ENCODE measurements at places on chromosomes 11 and 22.

GRCh38 chr11:47532597-47533213, 20.2 kb downstream of the CELF1 start:
- no peak for DNase-seq

DNA sequence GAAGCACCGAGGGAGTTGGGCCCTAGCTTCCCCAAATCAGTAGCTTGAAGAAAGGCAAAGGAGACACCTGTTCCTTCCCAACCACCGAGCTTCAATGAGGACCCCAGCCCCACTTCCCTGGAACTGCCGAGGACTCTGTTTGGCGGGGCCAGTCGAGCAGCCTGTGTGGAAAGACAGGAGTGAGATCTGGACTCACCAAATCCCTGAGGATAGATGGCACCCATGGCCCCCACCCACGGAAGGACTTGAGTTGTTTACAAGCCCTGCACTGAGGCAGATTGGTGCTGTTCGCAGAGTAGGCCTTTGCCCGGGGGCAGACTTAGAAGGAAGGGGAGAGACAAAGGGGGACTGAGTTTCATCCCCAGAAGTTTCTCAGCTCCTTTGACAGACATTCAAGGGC, 64.6 kb downstream of the FEZ1 start:
- no peak for DNase-seq

DNA sequence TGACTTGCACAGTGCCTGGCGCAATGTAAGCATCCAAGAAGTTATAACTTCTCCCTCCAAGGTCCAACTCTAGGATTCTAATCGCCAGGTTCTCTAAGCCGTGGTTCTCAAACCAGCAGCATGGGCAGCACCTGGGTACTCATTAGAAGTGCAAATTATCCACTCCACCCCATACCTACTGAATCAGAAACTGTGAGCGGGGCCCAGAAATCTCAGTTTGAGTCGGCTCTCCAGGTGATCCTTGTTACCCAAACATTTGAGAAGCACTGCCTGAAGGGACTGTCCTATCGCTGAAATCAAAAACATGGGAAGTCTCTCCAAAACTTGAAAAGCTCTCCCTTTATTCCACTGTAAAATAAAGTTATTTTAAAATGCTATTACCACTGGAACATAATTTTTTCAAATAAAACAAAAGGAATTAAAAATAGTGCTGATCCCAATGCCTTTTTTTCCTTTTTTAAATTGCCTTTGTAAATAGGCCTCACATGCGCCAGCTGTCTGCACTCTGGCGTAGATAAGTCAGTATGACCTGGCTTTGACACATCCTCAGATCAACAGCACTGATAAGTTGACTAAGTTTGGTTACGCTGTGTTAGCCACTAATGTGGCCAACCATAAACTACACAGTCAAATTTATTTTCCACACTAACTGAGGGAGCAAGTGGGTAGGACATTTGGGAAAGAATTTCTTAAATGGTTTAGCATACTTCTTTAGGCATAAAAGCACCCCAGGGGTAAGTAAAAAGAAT, 8.4 kb upstream of the CTR9 start:
- no peak for DNase-seq

DNA sequence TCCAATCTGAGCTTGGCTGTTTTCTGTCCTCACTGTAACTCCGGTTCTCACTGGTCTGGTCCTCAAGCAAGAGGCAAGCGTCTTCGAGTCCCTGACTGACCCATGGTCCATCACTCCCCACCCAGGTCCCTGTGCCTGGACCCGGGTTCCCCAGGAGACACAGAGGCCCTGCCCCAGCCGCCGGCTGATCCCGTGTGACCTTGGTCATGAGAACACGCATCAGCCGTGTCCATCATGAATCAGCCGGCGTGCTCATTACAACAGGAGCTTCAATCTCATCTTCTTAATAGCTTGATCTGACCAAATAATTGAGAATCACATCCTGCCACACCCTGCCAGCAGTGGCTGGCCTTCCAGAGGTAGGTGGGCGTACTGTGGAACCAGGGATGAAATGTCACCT, 545.1 kb downstream of the BRD1 start:
- no peak for DNase-seq

DNA sequence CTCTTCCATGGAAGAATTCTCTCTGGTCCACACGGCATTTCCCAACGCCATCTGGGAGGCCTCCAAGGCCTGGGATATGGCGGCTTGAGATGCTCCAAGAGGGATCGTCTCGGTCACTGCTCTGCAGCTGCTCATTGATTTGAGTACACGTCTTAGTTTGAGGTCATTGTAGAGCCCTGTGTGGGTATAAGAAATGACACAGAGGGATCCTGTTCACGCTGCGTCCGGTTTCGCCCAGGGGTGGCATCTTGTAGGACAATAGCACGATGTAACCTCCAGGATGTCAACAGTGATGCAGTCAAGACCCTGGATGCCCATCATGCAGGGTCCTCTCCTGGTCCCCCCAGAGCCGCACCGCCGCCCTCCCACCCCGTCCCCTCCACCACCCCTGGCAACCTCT, 564.6 kb downstream of the BRD1 start:
- no peak for DNase-seq

DNA sequence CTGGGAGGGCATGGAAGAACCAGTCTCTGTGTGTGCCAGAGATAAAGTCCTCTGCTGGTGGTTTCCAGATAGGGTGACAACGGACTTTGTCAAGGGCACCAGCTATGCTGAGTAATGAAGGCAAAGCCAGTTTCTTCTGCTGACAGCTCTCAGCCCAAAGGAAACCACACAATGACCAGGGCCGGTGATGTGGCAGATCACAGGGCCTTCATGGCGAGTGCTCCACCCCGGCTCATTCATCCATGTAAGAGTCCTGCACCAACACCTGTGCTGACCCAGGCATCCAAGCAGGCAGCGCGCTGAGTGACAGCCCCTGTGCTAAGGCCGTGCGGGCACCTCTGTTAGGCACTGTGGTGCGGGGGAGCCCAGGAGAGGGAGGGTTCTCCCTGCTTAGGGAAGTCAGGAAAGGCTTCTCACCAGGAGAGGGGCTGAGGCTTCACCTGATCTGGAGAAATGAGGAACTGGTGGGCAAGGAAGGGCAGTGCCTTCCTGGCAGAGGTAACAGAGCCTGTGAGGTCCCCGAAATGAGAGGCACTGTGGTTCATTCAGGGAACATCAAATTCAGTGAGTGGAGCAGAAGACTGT, 33.8 kb downstream of the TP53I11 start:
- no peak for DNase-seq

GRCh38 chr11:105592035-105592434, 17.8 kb upstream of the GRIA4 start:
- DNase-seq = no peak

DNA sequence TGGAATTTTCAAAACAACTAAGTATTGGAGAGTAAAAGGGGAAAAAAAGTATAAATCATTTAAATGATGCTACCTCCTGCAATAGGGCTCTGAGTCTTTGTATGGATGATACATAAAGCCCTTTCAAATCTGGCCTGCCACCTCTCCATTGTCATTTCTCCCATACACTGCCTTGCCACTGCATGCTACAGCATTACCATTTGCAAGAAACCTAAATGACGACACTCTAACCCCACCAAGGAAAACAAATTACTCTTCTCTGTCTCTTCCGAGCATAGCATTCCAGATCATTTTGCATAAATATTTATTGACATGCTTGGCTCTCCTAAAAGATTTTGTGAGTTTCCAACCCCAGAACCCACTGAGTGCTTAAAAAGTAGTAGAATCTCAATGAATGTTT, 34.5 kb upstream of the PRSS23 start:
- no peak for DNase-seq

DNA sequence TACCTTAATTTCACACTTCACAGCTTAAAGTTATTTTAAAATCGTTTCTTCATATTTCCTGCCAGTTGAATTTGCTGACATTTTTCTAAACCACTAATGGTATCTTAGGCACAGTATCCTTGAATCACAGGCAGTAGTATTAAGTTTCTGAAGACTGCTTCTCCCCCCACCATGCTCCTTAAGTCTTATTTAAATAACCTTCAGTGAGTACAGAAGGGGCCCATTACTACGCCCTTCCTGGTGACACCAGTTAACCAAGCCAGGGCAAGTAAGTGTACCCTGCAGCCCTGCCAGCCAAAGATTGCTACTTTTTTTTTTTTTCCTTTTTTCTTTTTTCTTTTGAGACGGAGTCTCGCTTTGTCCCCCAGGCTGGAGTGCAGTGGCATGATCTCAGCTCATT, 19.9 kb downstream of the KDM2A start:
- no peak for DNase-seq

- DNase-seq = no peak
These were observed 40.1 kb downstream of the TRIM66 start for GRCh38 chr11:8642196-8642841.

GRCh38 chr11:131811383-131811782, 441.0 kb downstream of the NTM start:
- DNase-seq = no peak

DNA sequence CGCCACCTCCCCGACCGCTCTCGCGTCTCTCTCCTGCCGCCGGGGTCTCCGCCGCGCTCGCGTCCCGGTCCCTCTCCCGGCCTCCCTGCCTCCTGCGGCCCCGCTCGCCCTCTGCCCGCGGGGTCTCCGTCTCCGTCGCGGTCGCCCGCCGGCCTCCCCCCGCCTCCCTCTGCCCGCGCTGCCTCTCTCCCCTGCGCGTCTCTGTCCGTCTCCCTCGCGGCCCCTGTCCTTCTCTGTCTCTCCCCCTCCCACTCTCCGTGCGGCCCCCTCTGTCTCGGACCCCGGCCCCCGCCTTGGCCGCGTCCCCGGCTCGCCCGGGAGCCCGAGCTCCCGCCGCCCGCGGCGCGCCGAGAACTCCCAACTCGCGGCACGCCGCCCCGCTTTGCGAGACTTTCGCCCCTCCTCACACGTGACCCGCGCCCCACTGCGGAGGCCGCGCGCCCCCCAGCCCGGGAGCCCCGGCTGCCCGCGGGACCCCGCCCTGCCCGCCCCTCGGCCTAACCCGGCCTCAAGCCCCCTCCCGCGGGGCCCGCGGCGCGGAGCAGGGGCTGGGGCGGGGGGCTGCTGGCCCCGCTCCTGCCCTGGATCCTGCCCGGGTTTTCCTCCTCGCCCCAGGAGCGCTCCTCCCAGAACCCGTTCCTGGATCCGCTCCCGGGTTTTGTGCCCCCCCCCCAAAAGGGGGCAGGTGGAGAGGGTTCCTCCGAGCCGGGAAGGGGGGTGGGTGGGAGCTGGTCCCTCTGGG, 702 bp upstream of the KCNJ4 start:
- peak; percentile 43 for DNase-seq

- no peak for DNase-seq
These were observed 40.2 kb downstream of the EP300 start for GRCh38 chr22:41132550-41132949.

DNA sequence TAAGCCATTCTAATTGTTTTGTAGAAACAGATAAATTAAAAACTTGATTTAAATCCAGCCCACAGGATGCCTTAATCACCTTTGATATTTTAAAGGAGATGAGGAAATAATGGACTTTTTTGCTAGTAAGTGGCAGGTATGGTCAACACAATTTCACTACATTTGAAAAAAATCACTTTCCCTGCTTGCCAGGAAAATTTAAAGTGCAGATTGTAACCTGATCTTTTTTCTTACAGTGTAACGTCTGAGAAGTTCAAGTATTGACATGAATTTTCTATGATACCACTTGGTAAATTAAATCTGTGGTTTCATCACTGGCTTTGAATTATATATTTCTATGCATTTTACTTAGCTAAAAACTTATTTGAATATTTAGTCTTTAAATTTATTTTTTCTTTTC, 65.3 kb downstream of the ARHGEF12 start:
- DNase-seq = no peak

DNA sequence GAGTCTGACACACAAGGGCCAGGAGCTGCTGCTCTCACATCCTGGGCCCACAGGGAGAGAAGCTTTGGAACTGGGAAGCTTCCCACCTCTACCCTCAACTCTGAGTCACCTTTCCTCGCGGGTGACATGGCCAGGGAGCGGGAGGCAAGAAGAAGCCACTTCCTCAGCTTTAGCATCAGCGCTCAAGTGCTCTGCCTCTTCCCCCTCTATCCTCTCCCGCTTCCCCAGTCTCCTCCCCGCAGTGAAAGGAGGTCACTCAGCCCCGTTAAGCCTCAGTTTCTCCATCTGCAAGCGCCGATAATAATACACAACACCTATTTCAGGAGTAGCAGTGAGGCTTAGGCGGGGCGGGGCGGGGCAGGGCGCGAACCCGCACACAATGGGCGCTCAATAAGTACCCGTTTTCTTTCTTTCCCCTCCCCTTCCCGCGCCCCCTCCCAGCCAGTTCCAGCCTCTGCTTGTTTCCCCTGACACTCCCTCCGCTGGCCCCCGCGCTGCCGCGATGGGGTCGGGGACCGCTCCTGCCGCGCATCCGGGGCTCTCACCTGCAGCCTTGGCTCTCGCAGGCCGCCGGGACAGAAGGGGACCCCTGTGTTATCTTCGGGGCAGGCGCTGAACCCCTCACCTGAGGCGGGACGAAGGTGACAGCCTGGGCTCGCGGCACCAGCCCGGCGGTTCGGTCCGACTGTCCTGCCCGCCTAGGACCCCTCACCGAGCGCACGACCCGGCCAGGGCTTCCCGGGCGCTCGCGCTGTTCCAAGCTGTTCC, 892 bp downstream of the GDPD5 start:
- DNase-seq = peak; percentile 34

DNA sequence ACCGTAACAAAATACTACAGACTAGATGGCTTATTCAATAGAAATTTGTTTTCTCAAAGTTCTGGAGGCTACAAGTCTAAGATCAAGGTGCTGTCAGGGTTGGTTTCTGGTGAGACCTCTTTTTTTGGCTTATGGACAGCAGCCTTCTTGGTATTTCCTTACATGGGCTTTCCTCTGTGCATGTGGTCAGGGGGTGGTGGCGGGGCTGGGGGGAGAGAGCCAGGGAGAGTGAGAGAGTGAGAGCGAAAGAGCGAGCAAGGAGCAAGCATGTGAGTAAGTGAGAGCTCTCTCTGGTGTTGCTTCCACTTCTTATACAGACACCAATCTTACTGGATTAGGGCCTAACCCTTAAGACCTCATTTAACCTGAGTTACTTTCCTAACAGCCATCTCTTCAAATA, 181.5 kb downstream of the TMEM135 start:
- DNase-seq = no peak

GRCh38 chr22:21948390-21948789, 4.3 kb downstream of the PPM1F start:
- no peak for DNase-seq

- DNase-seq = no peak
These were observed 96.6 kb downstream of the RRAS2 start for GRCh38 chr11:14262271-14262846.

- no peak for DNase-seq
These were observed 57.8 kb upstream of the ARHGAP32 start for GRCh38 chr11:129249923-129250322.

DNA sequence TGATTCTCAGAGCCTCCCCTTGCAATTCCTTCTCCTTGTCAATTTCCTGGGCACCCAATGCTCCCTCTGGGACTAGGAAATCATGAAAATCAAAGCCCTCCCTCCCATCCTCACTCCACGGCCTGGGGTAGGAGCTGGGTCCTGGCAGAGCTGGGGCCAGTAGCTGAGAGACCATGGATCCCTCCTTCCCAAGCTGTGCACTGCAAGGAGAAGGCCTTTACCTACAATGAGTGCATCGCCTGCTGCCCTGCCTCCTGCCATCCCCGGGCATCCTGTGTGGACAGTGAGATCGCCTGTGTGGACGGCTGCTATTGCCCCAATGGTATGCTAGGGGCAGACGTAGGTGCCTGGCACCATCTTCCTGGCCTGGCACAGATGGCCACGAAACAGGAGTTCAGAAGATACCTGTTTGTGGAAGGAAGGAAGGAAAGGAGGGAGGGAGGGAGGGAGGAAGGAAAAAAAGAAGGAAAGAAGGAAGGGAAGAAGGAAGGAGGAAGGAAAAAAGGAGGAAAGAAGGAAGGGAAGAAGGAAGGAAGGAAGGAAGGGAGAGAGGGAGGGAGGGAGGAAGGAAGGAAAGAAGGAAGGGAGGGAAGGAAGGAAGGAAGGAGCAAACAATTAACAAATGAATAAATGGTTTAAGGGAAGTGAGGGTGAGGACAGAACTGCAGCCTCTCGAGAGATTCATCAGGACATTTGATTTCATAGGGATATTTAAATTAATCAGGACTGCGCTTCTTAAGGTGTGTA, 12.5 kb downstream of the OTOG start:
- no peak for DNase-seq

Measured in stimulated activated CD4-positive, alpha-beta T cell treated with anti-CD3 and anti-CD28 coated beads, Interleukin-4, amount 100 ng/mL, for 1 hour (primary cell).